ENCODE measurements at places on chromosomes 2 and 18.

- DNase-seq, result no peak
Measured at GRCh38 chr2:231911381-231911780, 14.8 kb downstream of the NPPC start.

DNA sequence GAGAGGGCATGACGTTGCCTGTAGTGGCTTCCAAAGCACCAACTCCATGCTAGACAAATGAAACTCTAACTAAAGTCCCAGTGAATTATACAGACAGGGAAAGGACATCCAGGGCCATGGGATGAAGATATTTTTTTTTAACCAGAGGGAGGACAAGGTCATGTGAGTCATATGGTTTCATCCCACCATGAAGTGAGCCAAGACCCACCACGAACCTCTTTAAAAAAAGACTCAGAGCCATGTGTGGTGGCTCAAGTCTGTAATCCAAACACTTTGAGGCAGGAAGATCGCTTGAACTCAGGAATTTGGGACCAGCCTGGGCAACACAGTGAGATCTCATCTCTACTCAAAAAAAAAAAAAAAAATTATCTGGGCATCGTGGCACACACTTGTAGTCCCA, 115.2 kb downstream of the LIPG start:
- DNase-seq, result no peak

GRCh38 chr18:6010921-6011320, 115.6 kb upstream of the TMEM200C start:
- no peak for DNase-seq

GRCh38 chr2:219214141-219214540, 4.6 kb downstream of the ABCB6 start:
- DNase-seq, result no peak

DNA sequence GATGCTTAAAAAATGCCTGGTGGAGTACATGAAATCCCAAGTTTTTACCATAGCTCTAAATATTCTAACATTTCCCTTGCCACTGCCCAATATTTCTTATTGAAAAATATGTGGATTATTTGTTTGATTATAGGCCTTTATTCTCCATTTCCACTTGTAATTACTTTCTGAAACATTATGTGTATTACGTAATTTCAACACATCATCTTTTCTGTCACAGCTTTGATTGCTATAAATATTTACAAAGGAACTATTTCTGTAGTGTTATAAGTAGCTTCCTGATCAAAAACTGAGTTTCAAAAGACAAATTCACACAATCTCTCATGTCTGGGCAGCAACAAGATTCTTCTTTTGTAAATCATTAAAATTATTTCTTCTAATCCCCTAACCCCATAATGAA, 859.6 kb upstream of the CRIM1 start:
- DNase-seq, result no peak

DNA sequence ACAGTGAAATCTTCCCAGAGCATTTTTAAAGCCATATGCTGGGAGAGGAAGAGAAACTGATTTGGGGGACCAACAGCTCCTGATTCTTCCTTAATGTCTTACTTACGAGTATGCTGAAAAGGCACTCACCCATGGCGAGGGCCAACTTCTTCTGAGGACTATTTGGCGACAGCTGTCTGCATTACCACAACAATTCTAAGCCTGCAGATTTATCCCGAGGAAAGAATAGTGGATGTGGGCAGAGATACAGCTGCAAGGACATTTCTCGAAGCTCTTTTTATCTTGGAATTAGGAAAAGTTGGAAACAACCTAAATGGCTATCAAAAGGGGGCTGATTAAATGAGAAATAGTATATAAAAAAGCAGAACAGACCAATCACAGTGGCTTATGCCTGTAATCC, 40.3 kb upstream of the FHL2 start:
- DNase-seq, result no peak
